Activated CD8-positive, alpha-beta memory T cell treated with anti-CD3 and anti-CD28 coated beads, Interleukin-2, amount 50 U/mL, for 48 hours (primary cell): ENCODE measurements at places on chromosomes 2 and 18.

DNA sequence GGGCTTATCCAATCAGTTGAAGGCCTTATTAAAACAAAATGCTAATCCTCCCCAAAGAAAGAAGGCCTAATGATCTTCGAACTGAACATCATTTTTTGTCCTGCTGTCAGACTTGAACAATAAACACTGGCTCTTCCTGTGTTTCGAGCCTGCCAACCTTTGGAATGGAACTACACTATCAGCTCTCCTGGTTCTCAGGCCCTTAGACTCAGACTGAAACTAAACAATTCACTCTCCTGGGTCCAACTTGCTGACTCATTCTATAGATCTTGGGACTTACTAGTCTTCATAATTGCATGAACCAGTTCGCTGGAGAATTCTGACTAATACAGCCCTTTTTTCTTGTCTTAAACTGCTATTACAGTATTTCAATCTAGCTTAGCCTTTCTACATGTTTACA, 235.2 kb downstream of the LNPK start:
- no peak for DNase-seq

DNA sequence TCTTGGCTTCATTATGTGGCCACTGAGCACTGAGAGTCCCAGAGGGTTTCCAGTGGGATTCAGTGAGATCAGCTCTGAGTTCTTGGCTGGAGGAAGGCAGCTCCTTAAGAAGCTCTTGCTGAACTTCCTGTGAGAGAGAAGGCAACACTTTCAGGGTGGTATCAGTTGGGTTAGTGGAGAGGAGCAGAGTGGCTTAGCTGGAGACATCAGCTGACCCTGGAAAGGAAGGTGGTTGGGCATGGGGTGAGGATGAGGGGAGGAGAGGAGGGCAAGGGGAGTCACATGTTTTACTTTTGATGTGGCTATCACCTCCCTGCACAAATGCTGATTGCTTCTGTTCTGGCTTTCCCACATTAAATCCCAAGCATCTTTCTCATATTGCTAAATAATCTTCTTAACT, 95.1 kb downstream of the ACOXL start:
- no peak for DNase-seq

GRCh38 chr2:170396799-170397459, 219.0 kb downstream of the MYO3B start:
- DNase-seq: no peak

GRCh38 chr2:49296107-49296867, 142.0 kb upstream of the FSHR start:
- no peak for DNase-seq

GRCh38 chr18:6249788-6250187, 164.9 kb downstream of the L3MBTL4 start:
- no peak for DNase-seq

DNA sequence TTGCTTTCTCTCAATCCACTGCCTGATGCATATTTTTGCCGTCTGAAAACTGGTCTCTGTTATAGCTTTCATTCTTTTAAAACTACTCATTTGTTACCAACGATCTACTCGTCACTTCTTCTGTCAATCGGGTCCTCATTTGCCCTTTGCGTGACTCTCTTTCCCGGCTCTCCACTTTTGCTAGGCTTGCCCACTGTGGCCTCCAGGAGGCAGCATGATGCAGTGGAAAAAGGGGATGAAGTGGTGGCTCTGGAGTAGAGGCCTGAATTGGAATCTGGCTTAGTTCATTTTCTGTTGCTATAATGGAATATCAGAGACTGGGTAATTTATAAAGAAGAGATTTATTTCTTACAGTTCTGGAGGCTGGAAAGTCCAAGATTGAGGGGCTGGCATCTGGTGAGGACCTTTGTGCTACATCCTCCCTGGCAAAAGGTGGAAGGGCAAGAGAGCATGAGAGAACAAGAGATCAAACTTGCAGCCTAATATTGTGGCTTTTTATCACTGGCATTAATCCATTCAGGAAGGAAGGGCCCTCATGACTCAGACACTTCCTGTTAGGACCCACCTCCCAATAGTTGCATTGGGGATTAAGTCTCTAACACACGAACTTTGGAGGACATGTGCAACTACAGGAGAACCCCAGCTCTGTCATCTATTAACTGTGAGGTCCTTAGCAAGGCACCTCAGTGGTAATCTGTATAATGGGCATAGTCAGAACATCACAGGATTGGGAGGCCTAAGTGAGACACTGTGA, 15.4 kb downstream of the GDF7 start:
- DNase-seq: no peak

DNA sequence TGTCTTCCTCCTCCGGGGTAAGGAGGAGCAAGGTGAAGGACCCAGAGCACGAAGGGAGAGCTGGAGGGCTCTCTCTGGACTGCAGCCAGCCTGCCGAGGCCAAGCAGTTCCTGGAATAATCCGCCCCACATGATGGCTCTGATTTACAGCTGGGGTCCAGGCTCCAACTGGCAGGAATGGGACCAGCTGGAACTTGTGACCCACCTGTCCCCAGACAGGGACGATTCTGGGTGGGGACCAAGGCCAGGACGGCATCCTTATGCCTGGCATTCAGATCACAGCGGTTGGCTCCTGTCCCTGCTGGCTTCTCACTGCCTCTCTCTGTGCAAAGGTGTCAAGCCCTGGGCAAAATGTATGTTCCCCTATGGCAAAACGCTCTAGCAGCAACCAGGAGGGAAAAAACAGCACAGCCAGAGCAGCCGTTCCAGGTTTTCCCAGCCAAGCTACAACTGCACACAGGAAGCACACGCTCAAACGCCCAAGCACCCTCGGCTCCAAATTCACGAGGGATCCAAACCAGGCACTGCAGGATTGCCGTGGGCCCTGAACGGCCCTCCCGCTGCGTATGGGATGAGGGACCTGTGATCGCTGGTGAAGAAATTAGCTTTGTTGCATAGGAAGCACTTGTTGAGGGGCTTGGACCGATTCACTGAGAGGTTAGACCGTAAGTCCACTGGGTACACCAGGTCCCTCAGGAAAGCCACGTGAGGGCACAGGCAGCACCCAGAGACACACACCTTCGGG, 35.8 kb downstream of the FAM178B start:
- DNase-seq: no peak
